Right atrium auricular region (tissue), 2 donors: ENCODE measurements at places on chromosomes 2 and 18. TPM values are rescaled to one million over a fixed set of nuclear protein-coding genes. Genes with fewer than 3 reads are reported as not detected.

DNA sequence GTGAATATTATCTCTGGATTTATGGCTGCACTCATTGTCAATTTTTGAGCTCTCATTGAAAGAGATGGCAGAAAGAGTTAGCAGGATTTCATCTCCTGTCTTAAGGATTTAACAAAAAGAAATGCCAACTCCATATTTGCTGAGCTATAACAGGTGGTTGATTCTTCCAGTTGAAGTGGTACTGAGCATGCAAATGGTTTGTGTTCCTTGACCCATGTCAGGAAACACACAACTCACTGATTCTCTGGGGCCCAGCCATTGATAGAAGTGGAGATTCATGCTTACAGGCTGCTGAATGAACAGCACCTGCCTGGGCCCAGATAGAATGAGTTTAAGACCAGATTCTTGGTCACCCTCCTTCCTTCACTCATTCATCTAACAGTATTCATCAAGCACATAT is 128.8 kb downstream of the CERS6 start:
- no peak overlapping the region for H3K27ac ChIP-seq
- H3K4me3 ChIP-seq = no peak overlapping the region
- H3K4me1 ChIP-seq = no peaks in the 10 kb centered on the region
- no peaks in the 10 kb centered on the region for H3K36me3 ChIP-seq
- H3K27me3 ChIP-seq = no peaks in the 10 kb centered on the region
- DNase-seq = no peak

Gene CHRNG
- not detected for total RNA-seq

DNA sequence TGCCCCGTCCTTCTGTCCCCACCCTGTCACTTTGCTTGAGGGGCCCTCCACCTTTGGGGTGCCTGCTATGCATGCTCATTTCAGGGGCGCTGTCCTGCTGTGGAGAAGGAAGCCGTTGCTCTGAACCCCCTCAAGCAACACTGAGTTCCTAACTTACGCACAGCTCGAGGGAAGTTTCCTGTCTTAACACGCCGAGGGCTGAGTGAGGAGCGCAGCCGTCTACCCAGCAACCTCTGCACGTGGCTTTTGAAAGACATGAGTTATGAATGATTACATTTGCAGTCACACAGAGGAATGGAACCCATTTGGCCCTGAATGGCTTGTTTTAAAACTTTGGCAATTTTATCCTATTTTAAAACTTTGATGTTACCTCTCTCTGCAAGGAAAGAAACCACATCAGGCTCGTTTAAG is 14.0 kb downstream of the RAMP1 start:
- H3K4me1 ChIP-seq = no peaks in the 10 kb centered on the region
- H3K27ac ChIP-seq = no peak overlapping the region
- H3K27me3 ChIP-seq = no peaks in the 10 kb centered on the region
- no peak overlapping the region for H3K4me3 ChIP-seq

- H3K4me1 ChIP-seq = no peaks in the 10 kb centered on the region
- H3K27ac ChIP-seq = no peak overlapping the region
These were observed 165.8 kb downstream of the UBE2E3 start for GRCh38 chr2:181146171-181146570.

DNA sequence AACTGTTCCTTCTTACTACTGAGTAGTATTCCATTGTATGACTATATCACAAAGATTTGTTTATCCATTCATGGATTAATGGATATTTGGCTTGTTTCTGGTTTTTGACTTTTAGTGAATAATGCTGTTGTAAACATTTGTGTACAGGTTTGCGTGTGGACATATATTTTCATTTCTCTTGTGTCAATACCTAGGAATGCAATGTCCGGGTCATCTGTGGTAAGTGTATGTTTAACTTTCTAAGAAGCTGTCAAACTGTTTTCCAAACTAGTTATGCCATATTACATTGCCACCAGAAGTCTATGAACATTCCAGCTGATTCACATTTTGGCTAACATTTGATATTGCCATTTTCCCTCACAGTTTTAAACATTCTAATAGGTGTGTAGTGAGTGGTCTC is 29.1 kb upstream of the SLC16A14 start:
- H3K27ac ChIP-seq = no peak overlapping the region
- H3K27me3 ChIP-seq = no peaks in the 10 kb centered on the region
- H3K36me3 ChIP-seq = no peaks in the 10 kb centered on the region
- H3K4me1 ChIP-seq = no peaks in the 10 kb centered on the region
- H3K4me3 ChIP-seq = no peak overlapping the region

Gene HOXD1
- not detected for total RNA-seq

Gene METAP1D
- 2.3 TPM for total RNA-seq
